NCI-H69 (cell line): ENCODE measurements at places on chromosomes 2 and 18.

- DNase-seq: peak; percentile 31
These were observed 203.3 kb downstream of the AFF3 start for GRCh38 chr2:99939135-99939534.

DNA sequence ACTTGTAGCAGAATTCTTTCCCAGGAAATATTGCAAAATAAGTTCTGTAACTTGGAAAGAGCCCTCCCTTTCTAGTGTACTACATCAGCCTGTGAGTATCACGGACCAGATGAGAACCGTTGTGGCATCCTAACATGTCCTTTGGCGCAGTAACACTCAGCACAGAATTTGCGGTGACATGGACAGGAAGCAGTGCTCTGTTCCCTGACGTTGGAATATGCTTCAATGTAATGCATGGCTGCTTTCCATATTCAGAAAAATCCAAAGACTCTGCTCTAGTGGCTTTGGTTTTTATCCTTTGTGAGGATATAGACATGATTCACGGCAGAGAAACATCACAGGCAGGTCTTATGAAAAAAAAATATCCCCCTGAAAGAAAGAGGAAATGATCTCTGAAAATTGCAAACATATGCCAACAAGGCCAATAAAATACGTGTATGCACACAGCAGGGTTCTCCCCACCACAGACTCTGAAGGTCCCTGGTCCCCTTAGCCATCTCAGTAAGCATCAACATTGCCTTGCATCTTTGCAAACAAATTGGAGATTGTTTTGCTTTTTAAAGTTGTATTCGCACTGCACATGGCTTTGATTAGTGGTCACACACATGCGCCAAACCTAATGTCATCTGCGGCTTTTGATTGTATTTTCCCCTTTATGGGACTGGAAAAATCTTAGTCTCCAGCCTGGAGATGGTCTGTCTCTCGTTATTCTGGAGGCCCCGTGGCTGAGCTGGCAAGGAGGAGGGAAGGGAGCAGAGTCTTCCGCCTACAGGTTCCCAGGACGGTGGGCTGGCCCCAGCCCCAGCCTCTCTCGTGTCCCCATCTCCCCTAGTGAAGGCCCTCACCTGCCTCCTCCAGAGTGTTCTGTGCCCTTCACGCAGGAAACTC lies 122.9 kb downstream of the COPS8 start:
- no peak for DNase-seq

GRCh38 chr18:457521-458412 lies 42.7 kb downstream of the COLEC12 start:
- DNase-seq: no peak

- no peak for DNase-seq
These were observed 312.3 kb upstream of the PKDCC start for GRCh38 chr2:41735476-41735875.

- no peak for DNase-seq
These were observed 9.3 kb downstream of the GPN1 start for GRCh38 chr2:27638037-27638637.

- no peak for DNase-seq
These were observed 21.8 kb downstream of the CFLAR start for GRCh38 chr2:201137505-201138400.

- no peak for DNase-seq
These were observed 3.0 kb downstream of the HNRNPLL start for GRCh38 chr2:38599706-38600105.

DNA sequence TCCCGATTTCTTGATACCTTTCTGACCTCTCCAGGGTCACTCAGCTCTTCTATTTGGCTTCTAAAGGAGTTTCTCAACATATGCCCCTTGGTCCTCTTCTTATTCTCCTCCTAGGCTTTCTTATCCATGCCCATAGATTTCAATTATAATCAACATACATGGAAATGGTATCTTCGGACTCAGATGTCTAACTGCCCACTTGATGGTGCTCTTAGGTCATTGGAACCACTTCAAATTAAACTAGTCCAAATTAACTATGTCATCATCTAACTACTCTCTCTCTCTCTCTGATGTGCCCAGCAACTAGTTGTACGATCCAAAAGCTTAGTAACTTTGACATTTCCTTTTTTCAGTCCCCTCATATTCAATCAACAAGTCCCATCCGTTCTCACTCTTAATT lies 43.2 kb upstream of the GPR75 start:
- no peak for DNase-seq

- peak; percentile 54 for DNase-seq
These were observed 711 bp downstream of the DOK6 start for GRCh38 chr18:69401226-69401971.

- DNase-seq: peak; percentile 75
These were observed 56.0 kb downstream of the TEX44 start for GRCh38 chr2:231648579-231649174.

GRCh38 chr2:19362094-19362754 lies 3.8 kb upstream of the OSR1 start:
- DNase-seq: no peak

DNA sequence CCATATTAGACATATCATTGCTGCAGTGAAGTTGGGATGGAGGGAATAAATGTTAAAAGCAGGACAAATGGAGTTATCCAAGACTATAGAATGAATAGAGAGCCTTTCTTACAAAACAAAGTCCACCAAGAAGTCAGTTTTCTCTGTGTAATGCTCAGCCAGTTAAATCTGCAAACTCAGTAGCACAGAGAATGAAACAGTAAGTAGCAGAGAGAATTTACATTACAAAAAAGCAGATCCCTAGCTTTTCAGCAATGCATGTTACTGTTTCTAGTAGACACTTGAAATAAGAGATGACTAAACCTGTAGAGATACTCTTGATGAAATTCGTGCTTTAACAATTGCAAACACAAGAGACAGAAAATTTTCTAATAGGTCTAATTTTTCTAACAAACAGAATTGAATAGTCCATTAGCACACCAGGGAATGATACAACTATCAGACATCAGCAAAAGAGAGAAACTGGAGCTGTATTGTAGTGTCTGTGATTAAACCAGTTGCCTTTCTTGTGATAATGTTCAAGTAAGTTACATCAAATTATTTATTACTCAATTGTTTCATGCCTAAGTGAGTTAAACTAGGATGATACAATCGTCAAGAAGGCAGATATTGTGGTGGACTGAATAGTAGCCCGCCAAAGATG lies 322.2 kb upstream of the DDX18 start:
- no peak for DNase-seq

DNA sequence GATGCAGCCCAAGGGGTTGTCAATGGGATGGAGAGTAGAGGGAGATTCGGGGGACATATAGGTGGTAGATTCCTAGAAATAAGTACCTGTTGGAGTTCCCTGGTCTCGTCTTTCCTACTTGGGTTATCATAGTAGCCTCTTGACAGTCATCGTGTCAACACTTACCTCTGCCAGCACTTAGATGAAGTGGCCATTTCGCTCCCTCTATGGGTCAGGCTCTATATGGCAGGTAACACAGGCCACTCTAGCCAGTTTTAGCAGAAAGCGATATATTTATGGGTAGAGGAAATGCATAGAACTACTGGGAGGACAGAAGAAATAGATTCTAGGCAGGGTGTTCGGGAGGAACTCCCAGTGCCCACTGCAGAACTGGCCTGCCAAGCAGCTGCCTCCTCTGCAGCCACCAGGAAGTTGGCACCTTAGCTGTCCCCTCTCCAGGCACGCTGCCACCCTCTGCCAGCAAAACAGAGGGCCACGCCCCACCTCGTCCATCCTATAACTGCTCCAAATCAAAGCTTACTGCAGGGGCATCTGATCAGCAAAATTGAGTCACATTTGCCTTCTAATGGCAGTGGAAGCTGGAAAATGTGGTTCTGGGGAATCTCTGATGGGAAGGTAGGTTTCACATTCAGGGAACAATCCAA lies 181.3 kb downstream of the INSIG2 start:
- no peak for DNase-seq

GRCh38 chr2:69138247-69138772 lies 125.3 kb downstream of the ANTXR1 start:
- no peak for DNase-seq

- no peak for DNase-seq
These were observed 1.4 kb downstream of the BOD1L2 start for GRCh38 chr18:57148263-57148662.

- DNase-seq: peak; percentile 36
These were observed 188.6 kb upstream of the FN1 start for GRCh38 chr2:215624423-215624829.

DNA sequence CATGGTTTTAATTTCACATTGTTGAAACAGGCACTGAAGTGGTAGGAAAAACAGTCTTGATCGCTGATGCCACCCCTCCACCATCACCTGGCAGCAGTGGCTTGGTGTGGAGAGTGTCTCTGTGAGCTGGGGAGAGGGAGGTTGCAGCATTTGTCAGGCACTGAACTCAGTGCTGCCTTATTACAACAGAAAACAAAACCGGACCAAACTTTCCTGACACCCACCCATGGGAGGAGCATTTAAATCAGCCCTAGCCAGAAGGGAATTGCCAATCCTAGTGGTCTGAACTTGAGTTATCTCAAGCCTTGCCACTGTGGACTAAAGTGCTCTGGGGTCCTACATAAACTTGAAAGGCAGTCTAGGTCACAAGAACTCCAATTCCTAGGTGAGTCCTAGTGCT lies 103.0 kb upstream of the LGALSL start:
- no peak for DNase-seq

- no peak for DNase-seq
These were observed 167.4 kb downstream of the TRABD2A start for GRCh38 chr2:84713441-84713840.

DNA sequence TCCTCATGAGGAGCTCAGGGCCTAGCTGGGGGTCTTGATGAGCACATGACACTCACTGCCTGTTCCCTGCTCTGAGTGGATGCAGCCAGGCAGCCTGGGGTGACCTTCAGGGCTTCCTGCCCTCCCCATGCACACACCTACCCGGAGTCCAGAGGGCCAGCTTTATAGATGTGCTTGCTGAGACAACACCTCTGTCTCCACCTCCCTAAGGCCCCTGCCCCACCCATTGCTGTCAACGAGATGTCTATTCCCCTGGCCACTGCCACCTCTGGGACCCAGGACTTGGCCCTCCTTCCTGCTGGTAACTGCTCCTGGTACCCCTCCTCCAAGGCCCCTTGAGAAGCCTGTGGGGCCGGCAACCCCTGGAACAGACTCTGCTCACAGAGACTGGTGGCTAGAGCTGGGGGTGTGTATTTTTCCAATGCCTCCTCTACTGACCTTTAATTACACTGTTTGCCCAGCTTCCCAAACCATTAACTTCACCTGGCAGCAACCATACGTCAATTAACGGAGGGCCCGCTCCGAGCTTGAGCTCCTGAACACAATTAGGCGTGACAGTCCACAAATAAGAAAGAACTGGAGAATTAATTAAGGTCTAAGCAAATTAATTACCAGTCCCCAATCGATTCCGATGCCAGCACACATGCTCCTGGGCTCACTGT lies 66.3 kb downstream of the EMX1 start:
- peak; percentile 82 for DNase-seq

- no peak for DNase-seq
These were observed 68.4 kb downstream of the PID1 start for GRCh38 chr2:229202646-229203045.

- no peak for DNase-seq
These were observed 434.7 kb downstream of the EIPR1 start for GRCh38 chr2:2942906-2943305.

DNA sequence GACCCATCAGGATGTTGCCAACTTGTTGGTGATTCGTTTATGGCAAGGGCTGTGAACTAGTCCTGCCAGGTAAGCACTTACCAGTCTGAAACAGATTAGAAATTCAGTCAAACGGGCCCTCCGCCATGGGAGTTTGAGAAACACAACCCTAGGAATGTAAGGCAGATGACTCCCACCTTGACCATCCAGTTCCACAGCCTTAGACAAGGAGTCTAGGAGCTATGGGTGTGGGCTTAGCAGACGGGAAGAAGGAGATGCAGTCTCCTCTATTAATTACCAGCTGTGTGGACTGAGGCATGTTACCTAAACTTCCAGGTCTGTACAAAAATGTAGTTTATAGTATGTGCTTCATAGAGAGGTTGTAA lies 319.4 kb upstream of the NCKAP5 start:
- no peak for DNase-seq

DNA sequence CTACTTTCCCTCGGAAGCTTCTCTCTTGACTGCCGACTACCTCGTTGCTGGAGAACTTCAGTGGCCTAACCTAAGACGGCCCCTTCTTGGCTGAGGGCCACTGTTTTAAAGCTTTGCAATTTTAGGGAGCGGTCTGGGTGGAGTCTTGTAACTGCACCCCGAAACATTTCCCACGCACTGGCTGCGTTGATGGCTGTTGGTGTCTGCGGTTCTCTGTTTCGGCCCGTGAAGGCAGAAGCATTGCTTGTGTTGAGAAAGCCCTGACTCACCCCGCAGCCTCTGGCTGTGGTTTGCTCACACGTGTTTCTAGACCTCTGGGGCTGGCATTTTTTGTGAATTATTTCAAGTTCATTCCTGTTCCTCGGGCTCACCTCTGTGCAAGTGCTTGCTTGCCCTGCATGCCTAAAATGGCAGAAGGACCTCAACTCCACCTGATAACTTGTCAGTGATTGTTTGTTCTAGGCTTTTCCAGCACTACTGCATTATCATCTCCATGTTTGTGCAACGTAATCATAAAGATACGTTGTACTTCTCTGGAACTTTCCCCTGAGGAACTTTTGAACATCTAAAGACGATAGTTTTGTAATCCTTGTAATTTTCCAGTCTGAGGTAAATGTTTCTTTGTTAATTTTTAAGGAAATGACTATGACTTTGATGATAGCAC lies 94.2 kb upstream of the DLX2 start:
- DNase-seq: no peak

- peak; percentile 22 for DNase-seq
These were observed 16.1 kb downstream of the NFATC1 start for GRCh38 chr18:79411614-79412526.

DNA sequence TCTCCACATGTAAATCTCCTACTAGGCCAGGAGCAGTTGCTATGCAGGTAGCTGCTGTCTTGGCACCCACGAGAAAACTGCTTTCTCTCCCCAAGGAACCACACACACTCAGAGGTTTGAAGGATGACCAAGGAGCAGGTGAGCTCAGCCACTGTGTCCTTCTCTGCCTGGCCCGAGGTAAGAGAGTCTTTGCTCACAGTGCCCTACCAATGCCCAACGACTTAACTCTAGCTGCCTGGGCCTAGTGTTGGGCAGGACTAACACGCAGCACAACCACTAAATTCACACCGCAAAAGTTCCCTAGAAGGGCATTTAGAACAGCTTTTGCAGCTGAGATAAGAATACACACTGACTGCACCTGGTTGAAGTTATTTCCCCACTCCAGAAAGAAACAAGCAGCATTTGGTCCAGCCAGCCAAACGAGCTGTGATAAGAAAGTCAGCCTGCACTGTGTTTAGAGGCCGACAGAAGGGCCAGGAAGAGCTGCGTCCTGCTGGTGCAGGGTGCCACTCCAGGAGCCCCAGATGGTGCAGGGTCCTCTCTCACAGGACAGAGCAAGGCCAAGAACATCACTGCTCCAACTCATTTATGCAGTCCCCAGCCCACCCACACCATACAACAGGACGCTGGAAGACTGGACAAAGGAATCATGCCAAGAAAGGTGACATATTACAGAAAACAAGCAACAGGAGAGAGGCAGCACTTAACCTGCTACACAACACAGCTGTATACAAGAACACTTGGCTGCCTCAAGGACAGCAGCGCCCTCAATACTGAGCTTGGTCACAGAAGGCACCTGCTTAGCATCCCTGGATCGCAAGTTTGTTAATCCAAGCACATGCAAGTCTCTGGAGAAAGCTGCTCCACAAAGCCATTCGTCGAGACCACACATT lies 12.5 kb downstream of the HDLBP start:
- DNase-seq: no peak

GRCh38 chr2:191081411-191082155 lies 67.6 kb upstream of the STAT1 start:
- no peak for DNase-seq
